ENCODE measurements at places on chromosomes 7 and 10.

DNA sequence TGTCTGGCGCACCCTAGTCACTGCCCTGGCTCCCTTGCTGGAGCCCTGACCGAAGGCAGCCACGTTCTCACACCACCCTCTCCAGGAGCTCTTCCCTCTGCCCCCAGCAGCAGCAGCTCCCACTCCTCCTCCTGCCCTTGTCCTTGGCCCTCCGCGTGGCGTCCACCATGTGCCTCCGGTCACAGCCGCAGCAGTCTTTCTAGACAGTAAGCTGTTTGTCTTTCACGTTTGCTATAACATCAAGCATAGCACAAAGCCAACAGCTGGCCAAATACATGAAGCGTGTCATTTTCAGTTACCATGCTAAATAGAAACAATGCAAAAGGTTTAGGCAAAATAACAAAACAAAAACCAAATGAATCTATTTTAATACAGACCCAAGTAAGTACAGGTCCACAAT lies 3.3 kb downstream of the PITRM1 start:
- DNase-seq: no peak

- DNase-seq: no peak
Measured at GRCh38 chr10:42956045-42956444, 120.8 kb upstream of the RET start.

- no peak for DNase-seq
Measured at GRCh38 chr7:137458399-137458798, 114.9 kb upstream of the PTN start.

DNA sequence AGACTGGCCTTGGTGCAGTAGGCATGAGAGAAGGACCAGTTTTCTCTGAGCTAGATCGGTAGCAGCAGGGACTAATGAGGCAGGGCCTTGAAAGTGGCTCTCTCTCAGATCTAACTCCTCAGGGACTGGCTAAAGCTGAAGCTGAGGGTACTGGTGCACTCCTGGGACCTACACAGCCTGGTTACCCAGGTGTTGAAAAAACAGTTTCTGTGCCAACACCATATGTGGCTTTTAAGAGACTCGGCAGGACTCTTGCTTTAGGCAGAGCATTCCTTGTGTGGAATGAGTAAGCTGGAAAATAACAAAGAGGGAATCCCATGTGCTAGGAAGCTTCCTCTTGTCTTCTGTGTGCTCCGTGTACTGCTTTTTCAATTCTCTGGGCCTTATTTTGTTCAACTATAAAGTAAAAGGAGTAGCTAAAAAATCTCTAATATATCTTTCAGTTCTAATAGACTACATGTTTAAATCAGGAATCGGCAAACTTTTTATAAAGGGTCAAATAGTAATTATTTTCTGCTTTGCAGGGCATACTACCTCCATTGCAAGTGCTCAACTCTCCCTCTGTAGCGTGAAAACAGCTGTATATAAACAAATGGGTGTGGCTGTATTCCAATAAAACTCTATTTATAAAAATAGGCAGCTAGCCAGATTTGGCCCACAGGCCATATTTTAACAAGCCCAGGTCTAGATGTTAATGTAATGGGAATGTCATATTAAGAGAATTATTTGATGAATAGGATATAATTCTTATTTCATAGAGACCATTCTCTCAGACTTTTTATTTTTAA lies 186.1 kb upstream of the KAT6B start:
- no peak for DNase-seq

DNA sequence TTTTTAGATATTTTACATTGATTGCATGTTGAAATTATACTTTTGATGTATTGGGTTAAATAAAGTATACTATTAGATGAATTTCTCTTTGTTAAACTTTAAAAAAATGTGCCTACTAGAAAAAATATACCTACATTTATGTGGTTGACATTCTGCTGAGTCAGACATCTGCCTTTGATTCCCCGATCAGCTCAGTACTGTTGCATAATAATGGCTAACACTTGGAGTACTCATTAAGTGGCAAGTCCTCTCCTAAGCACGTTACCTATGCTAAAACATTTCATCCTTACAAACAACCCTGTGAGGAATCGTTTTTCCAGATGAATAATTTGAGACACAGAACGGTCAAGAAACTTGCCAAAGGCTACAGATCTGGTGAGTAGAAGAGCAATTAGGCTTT lies 14.0 kb upstream of the SEM1 start:
- no peak for DNase-seq

- no peak for DNase-seq
Measured at GRCh38 chr10:124993345-124993708, 51.4 kb downstream of the ZRANB1 start.
